NCI-H1092 (cell line): ENCODE measurements at places on chromosomes 2 and 18.
A peak's percentile ranks its signal among the peaks of the same experiment; 100 is the strongest.

DNA sequence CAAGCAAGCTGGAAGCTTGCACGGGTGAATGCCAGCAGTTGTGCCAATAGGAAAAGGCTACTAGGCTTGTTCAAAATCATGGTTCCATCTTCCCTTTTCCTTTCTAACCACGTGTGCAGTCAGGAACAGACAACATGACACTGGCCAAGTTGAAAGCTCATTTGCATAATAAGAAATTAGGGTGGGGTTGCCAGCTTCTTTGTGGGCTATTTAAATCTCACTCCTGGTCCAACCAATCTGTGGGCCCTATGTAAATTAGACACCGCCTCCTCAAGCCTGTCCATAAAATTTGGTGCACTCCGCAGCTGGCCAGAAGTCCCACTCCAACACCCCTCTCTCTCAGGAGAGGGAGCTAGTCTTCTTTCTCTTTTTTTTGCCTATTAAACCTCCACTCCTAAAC lies 1948.4 kb upstream of the PIK3C3 start:
- DNase-seq, result no peak

- no peak for DNase-seq
Observed at GRCh38 chr2:58407487-58407886, 166.4 kb upstream of the FANCL start.

GRCh38 chr2:172672114-172672513 lies 63.5 kb upstream of the RAPGEF4 start:
- no peak for DNase-seq

DNA sequence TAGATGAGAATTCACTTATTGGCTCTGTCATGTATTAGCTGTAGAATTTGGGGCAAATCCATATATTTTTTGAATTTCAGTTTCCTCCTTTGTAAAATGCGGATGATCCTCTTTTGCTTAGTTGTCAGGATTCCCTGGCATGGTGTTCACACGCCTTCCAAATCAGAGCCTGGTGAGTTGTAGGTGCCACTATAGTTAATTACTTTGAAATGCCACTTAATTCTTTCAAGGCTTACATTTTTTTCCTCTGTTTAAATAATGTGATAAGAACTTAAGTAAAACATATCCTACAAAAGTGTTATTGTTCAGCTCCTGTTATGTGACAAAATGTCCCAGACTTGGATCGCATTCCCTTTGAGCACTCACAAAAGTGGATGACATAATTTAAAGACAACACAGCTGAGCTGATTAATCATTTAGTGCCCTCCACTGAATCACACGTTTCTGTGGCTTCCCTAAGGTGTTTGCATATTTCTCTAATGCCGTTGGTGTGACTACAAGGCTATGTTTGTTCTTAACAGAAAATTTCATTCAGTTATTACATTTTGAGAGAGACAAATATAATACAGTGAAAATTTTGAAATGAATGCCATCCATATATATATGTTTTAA lies 471.2 kb upstream of the CHST9 start:
- DNase-seq, result peak; percentile 7
